Activated naive CD8-positive, alpha-beta T cell treated with anti-CD3 and anti-CD28 coated beads for 36 hours (primary cell): ENCODE measurements at places on chromosomes 6 and 20.

- DNase-seq, result no peak
Measured at GRCh38 chr20:17811628-17811965, 111.8 kb downstream of the BANF2 start.

GRCh38 chr6:41705996-41706835 is 29.2 kb downstream of the TFEB start:
- DNase-seq, result peak; percentile 77

DNA sequence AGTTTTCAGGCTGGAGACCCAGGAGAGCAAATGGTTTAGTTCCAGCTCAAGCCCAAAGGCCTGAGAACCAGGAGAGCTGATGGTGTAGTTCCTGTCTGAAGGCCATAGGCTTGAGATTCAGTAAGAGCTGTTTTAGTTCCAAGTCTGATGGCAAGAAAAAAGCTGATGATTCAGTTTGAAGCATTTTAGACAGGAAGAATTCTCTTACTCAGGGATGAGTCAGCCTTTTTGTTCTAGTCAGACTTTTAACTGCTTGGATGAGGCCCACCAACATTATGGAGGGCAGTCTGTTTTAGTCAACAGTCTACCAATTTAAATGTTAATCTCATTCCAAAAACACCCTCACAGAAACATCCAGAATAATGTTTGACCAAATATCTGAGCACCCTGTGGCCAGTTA is 2.5 kb downstream of the ZSCAN26 start:
- DNase-seq, result no peak

DNA sequence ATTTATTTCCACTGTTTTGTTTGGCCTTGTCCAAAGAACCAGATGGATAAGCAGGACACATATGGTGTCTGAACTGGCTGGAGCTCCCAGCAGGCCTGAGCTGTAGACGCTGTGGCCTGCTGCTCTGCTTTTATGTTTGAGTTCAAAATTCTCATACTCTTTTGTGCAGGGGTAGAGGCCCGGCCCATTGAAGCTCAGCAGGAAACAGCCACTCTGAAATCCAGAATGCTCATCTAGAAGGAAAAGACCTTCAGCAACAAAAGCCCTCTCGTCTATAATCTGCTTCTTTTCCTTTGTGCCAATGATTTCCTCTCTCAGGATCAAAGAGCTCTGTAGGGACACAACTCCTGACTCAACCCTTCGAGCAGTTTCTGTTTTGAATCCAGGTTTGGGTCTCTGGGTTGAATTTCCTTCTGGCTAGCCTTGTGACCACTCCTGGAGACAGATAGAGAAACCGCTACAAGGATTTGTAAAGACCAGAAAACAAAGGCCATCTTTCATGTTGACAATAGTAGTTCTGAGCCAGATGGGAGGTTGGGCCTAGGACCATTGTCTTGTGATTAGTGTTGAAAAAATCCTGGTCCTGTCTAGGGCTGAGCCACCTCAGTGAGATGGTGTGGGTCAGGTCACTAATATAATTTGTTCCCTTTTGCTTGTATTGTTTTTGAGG is 446.7 kb downstream of the BCKDHB start:
- DNase-seq, result no peak

- DNase-seq, result no peak
Measured at GRCh38 chr6:39056681-39057080, 8.1 kb downstream of the GLP1R start.

- DNase-seq, result no peak
Measured at GRCh38 chr20:44963325-44964215, 2.7 kb upstream of the STK4 start.

DNA sequence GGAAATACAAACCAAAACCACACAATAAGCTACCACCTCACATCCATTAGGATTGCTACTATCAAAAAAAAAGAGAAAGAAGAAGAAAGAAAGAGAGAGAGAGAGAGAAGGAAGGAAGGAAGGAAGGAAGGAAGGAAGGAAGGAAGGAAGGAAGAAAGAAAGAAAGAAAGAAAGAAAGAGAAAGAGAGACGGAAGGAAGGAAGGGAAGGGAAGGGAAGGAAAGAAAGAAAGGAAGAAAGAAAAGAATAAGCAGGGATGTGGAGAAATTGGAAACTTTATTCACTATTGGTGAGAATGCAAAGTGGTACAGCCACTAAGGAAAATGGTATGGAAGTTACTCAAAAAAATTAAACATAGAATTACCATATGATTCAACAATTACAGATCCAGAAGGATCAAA is 159.9 kb downstream of the ID4 start:
- DNase-seq, result no peak

DNA sequence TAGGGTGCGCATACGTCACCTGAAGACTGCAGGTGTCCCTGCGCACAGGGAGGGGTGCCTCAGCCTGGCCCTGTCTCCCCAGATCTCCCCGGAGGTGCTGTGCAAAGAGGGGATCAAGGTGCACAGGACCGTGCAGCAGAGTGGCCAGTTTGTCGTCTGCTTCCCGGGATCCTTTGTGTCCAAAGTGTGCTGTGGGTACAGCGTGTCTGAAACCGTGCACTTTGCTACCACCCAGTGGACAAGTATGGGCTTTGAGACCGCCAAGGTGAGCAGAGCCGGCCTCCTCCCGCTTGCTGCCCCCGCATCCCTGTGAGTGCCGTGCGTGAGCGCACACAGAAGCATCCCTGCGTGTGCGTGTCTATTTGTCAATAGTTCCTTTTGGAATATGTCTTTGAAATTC is 150.7 kb downstream of the DTNBP1 start:
- no peak for DNase-seq

GRCh38 chr6:52164319-52165094 is 21.7 kb upstream of the IL17A start:
- no peak for DNase-seq

DNA sequence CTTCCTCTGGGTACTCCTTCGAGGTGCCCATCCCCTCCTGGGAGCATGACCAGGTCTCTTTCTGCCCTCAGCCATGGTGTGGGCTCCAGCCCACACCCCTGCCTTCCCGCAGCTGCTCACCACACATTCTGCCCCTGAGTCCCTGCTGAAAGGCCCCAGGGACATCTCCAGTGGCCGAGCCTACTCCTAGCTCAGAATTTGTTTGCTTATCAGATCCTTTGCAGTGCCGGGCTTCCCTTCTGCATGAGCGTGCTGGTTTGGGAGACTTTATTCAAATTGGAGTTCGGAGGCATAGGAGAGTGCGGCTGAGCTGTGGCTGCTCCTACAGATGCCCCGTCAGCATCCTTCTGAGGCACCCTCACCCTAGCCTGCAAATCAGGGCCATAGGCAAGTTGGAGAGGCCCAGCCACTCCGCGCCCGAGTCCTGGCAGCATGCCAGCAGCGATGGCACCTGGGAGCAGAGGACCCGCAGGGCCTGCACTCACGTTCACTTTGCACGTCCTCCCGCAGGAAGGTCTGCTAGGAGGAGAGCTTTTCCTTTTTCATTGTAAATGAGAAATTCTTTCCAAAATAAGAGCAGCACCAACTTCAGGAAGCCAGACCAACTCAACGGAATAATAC is 327.3 kb downstream of the QKI start:
- DNase-seq, result no peak

DNA sequence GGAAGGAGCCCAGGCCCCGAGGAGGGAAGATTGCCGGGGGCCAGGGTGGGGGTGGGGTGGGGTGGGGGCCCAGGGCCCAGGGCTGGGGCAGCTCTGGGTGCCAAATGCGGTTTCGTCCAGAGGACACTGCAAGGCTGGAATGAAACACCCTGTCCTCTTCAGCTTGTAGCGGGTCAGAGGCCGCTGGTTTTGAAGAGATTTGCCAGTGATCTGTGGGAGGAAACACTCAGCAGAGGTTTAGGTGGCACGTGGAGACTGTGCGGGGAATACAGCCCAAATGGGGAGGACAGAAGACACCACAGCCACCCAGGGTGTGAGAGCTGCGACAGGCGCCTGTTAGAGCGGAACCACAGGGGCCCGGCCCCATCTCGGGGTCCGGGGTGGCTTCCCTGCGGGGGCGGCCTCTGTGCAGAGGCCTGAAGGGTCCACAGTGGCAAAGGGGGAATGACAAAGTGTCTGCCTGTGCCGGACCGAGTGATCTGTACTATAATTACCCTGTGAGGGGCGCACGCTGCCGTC is 29.2 kb downstream of the FRMD1 start:
- no peak for DNase-seq

GRCh38 chr20:60631585-60632287 is 620.3 kb upstream of the CDH4 start:
- DNase-seq, result no peak

DNA sequence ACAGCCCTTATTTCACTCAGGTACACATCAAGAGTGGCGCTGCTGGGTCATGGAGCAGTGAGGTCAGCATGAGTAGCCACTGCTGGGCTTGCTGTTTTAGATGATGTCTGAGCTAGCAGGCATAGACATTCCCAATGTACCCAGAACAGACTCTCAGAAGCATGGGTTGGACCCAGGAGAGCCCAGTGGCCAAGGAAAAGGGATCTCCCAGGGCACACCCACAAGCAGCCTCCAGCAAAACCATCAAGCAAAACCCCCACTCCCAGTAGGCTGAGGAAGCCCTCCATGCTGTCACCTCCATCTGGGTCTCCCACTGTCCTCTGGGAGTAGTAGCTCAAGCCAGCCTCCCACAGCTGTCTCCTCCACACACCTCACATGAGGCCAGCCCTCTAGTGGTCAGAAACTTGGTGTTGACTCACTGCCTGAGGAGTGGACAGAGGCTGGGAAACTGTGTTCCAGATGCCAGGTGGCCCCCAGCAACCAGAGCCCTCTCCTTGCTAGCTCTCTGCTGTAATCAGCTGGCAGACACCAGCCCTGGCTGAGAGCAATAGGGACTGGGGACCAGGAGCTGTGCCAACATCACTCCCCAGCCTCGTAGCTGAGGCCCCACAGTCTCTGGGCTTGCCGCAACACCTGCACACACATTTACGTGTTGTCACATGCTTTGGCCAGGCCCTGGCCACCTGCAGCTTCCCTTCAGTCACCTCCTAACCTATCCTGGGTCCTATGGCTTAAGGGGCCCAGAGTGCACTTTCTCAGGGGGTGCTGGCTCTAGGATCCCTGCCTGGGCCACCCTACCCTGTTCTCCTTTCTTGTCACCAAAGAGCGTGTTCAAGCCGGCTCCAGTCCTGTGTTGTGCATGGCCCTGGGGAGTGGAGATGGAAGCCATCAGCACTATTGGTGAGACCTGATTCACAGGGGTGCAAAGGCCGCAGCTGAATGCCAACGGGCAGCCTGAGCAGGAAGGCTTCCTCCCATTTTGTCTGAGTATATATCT is 1.9 kb upstream of the AP5S1 start:
- DNase-seq, result no peak

DNA sequence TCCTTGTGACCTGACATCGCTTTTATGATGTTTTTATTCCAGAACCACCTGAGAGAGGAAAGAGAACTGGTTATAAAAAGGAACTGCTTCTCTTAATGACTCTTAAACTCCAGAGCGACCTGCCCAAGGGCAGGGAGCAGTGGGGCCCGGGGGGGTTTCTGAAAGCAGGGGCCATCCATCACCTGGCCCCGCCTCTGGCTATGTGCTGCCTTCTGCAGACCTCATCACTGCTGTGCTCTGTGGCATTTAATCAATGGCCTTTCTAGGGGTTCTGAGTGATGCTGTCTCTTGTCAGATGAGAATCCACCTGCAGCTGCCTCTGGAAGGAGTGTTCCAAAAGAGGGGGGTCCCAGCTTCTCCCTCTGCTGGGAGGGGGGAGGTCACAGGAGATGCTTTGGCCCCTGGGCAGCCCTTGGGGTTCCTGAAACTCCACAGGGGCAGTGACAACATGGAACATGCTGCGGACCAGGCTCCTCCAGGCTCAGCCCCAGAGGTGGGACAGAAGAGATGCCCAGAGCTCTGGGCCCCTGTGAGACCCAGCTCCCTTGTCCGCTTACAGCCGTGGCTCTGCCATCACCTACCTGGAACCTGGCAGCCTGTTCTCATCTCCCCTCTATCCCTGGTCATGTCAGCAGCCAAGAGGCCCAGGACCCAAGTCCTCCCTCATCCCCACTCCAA is 177.1 kb upstream of the SULF2 start:
- DNase-seq, result no peak
